ENCODE measurements at places on chromosomes 7 and 10.
A peak's percentile ranks its signal among the peaks of the same experiment; 100 is the strongest.

DNA sequence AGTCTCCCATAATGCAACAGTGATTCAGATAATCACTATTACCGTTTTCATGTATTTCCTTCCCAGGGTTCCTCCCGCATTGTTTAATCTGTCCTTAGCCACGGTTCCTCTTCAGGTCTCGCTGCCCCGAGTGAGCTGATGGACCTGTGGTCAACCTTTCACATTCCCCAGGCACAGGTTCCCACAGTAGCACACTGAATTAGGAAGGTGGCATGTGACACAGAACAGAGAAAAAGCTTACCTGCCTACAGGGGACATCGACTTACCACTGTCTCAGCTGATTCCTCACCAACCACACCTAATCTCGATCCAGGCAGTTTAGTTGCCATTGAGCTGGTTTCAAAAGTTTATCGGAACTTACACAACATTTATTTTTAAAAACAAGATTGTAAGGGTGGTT, 72.2 kb downstream of the MTURN start:
- DNase-seq = no peak

DNA sequence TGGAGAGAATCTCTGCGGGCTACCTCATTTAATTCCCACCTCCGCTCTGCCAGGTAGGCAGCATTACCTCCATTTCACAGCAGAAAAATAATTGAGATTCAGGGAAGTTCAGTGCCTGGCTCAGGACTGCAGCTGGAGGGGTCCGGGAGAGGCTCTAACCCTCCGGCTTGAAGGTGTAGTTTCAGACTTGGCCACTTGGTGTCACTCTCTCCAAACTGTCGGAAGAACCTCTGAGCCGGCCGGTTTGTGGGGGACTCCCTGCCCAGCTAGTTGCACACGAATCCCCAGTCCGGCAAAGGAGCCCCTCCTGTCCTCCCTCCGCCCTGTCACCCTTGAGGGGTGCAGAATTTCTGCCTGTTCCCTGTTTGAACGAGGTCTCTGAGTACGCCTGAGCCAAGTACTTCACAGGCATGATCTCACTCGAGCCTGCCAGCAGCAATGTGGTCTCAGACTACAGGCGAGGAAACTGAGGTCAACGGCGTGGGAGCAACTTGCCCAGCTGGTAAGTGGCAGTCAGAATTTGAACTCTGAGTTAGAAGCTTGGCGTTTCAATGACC, 144.7 kb upstream of the ZNF716 start:
- no peak for DNase-seq

DNA sequence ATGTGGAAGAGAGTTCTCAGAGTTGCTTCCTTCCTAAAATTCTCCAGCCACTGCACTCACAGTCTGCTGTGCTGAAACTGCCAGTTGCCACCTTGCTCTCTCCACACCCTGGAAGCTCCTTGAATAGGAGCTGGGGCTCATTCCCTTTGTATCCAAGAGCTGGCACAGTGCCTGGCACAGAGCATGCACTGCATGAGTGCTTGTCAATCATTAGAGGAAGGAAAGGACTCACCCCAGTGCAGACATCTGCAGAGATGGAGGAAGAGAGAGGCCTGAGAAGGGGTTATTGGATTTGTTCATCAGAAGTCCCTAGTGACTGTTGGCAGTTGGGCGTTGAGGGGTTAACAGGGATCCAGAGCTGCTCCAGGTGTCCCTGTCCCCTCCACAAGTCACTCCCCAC, 41.7 kb upstream of the DUSP5 start:
- peak; percentile 27 for DNase-seq

GRCh38 chr7:143318661-143319060, 2.8 kb downstream of the CLCN1 start:
- peak; percentile 88 for DNase-seq

DNA sequence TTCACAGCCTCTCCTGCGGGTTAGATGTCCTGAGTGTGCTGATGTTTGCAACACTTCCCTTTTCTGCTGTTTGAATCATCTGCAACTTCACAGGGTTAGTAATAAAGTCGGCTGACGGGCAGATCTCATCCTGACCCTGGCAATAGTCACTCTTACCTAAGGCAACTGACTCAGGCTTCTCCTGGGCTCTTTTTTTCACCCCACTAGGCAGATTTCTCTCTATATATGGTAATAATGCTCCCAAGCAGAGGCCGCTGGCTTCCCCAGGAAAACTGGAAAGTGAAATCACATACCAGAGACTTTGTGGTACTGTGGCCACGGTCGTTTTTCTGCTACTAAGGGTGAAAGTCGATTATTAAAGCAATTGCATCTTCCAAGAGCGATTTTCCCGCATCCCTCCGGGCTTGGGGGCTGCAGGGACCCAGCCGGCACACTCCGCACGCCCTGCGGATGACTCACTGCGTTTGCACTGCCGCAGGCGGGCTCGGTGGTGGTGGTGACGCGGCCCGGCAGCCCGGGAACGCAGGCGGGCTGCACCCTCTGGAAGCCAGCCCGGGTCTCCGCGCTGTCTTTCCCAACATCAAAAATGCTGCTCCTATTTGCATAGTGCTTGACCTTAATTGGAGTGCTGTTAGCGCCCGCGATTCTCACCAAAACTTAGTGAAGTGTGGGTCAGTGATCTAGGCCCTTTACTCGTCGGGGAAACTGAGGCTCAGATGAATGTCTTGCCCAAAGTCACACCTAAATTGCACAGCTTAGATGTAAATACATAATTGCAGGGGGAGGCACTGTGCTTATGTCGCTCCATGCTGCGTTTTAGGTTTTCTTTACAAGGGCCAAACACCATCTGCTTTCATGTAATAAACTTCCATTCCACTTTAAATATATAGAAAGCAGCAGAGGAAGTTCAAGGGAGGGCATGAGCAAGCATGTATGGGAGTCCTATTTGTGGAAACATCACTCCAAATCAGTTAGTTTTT, 47.6 kb upstream of the ITGB1 start:
- DNase-seq = peak; percentile 91

- DNase-seq = no peak
These were observed 110.6 kb upstream of the COL1A2 start for GRCh38 chr7:94284104-94284503.

DNA sequence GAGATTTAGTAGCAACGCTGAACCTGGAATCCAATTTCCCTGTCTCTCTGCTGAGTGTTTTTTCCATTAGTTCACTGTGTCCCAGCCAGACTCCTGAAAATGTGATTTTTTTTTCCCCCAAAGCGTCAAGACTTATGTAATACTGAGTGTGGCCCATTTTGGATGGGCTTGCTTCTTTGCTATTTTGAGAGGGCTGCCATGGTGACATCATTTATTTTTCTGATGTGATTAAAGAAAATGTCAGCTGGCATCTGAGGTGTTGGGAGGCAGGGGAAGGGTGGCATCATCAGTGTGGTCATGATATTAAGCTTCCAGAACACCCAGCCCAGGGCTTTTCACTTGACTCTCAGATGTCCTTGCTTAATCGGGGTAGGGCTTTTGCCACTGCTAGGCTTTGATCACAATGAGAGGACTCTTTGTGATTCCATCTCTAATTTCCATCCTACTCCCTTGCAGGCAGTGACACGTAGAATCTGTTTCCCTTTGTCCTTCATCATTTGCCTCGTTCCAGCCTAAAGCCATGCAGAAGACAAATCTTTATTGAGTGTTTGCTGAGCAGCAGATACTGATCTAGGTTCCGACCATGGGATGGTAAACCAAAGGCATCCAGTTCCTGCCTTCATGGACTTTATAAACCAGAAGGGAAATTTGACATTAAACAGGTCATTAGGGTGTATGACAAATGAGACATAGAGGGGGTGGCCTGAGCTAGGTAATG, 7.4 kb downstream of the ZNF365 start:
- DNase-seq = no peak

DNA sequence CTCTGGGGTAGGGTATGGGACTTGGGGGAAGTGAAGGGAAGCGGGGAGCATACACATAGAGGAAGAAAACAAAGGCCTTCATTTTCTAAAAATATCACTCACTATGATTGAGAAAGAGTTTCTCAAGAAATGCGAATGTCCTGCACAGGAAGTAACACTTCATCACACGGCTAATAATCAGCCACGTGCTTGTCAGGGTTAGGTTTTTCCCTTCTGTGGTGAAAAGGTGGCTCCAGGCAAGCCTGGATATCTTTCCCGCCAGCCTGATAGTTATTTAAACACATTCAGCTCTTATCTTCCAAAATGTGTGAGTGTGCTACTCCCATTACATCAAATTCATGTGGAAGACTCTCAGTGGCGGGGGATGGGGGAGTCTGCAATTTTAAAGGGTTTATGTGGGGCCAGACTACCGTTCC, 166.4 kb upstream of the ADO start:
- peak; percentile 96 for DNase-seq

DNA sequence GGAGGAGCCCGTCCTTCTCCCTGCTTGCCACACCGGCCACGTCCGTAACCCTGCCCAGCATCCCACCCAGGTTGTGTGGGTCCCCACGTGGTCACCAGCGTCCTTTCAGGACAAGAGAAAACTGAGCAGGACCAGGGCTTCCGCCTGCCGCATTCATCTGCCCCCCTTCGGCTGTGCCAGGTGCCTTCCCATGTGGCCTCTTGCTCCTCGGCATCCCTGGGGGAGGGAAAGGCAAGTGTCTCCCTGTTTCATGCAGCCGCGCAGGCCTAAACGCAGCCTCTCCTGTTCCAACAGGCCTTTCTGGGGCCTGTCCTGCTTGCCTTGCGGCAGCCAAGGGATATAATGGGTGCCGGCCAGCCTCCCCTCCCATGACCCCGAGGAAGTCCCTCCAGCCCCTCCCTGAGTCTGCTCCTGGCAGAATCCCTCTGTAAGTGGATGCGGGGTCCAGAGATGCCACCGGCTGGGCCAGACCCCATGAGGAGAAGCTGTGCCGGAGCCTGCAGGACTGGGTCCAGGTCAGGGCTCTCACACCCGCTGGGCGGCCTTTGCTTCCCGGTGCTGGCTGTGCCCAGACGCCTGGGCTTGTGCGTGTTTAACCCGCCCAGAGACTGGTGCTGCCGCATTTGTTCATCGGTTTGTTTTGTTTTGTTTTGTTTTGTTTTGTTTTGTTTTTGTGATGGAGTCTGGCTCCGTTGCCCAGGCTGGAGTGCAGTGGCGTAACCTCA, 23.1 kb downstream of the SHH start:
- DNase-seq = no peak

GRCh38 chr7:36300696-36301350, 88.8 kb upstream of the ANLN start:
- no peak for DNase-seq

GRCh38 chr7:93601363-93601762, 26.8 kb upstream of the CALCR start:
- no peak for DNase-seq

DNA sequence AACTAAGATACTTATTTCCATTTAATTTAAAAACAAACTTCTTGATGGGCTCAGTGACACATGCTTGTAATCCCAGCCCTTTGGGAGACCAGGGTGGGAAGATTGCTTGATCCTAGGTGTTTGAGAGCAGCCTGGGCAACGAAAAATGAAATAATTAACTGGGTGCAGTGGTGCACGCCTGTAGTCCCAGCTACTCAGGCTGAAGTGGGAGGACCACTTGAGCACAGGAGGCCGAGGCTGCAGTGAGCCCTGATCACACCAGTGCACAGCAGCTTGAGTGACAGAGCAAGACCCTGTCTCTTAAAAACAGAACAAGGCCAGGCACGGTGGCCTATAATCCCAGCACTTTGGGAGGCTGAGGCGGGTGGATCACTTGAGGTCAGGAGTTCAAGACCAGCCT, 37.4 kb downstream of the AVL9 start:
- no peak for DNase-seq

DNA sequence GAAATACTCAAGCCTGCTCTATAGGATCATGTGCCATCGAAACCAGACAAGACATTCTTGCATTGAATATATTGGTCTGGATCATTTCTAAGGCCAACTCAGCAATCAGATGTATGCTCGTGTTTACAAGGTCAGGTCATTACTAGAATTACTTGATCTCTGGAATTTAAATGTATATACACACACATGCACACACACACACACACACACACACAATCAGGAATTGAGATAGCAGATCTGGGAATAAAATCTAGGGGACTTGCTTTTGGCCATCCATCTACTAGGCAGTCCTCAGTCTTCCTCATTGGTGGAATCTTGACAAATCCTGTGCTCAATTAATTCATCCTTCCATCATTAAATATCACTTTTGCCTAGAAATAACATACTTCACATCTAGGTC, 3.6 kb downstream of the OPTN start:
- DNase-seq = no peak

DNA sequence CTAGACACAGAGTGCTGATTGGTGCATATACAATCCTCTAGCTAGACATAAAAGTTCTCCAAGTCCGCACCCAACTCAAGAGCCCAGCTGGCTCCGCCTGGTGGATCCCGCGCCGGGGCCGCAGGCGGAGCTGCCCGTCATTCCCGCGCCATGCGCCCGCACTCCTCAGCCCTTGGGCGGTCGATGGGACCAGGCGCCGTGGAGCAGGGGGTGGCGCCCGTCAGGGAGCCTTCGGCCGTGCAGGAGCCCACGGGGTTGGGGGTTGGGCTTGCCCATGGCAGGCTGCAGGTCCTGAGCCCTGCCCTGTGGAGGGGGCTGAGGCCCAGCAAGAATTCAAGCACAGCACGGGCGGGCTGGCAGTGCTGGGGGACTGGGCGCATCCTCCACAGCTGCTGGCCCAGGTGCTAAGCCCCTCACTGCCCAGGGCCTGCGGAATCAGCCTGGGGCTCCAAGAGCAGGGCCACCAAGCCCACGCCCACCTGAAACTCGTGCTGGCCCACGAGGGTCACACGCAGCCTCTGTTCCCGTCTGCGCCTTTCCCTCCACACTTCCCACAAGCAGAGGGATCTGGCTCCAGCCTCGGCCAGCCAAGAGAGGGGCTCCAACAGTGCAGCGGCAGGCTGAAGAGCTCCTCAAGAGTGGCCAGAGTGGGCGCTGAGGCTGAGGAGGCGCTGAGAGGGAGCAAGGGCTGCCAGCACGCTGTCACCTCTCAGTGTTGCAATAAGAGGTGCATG, 604.2 kb upstream of the POM121L12 start:
- no peak for DNase-seq

DNA sequence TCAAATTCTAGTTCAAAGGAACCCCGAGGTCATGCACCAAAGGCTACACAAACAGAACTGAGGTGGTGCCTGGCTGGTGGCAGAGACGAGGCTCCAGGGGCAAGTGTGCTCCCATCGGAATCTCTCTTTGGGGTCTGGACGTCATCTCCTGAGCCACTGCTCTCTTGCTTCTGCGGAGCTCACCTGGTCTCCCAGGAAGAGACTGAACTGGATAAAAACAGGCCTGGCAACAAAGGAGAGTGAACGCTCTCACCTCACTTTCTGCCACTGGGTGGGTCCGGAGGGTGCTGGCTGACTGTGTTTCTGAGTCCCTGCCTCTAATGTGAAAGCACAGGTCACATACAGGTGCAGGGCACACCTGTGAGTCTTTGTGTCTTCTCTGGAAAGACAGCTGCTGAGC, 22.4 kb downstream of the VIPR2 start:
- no peak for DNase-seq

GRCh38 chr7:122684504-122684903, 14.4 kb downstream of the RNF133 start:
- DNase-seq = no peak

- DNase-seq = no peak
These were observed 1.2 kb downstream of the NPC1L1 start for GRCh38 chr7:44539669-44540506.

DNA sequence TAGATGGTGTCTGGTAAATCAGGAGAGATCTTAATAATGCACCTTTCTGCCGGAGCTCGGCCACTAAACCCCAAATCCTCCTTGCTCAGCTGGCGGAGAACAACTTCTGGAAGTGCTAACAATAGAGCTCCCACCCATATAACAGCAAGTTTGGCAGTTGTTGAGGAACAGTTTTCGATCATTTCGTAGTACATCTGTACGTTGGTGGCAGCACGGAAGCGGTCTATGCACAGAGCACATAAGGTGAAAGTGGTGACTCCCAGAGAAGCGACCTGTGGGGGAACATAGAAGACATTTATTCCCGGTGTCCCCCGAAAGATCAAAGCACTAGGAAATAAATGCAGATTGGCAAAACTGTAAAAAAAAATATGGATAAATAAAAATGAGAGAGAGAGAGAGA, 18.5 kb downstream of the GPR37 start:
- no peak for DNase-seq

Measured in inflammatory macrophage (primary cell).